ENCODE measurements at places on chromosomes 6 and 20.

GRCh38 chr6:14274546-14275492 lies 157.2 kb downstream of the CD83 start:
- no peak for DNase-seq

- DNase-seq, result no peak
These were observed 891 bp upstream of the GHRH start for GRCh38 chr20:37262505-37262904.

DNA sequence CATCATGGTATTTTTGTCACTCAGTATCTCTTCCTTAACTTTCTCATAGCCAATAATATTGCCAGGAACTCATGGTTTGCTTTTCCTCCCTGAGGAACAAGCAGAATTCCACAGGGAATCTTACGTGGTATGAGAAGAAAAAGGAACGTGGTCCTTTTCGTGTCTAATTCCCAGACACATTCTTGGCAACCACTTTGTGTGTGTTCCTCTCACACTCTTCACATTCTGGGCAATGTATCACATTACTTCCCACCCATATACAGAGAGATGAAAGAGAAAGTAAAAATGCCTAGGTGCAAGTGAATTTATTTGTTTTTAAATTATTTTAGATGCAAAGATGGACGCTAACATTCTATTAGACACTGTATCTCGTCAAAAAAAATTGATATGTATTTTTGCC lies 102.7 kb downstream of the PTPRK start:
- no peak for DNase-seq

DNA sequence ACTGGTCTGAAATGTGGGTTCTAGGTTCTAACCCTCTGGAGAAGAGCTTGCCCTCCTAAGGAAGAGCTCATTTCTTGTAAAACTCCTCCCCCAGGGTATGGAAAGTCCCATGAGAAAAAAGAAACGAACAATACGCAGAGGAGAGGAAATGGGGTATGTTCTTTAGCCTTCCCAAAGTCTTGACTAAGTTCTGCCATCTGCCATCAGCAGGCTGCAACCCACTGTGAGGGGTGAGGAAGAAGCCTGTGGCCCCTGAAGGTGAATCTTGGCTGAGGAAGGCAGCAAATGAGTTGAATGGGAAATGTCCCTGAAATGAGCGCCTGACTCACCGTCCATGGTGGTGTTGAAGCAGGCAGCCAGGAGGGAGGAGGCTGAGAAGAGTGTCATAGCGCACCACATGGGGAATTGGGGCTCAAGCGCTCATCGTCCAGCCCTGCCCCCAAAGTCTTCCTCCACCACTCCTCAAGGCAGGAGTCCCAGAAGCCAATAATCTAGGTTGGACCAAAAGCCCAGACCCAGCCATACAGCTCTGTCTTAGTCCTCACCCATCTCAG lies 10.4 kb upstream of the MATN4 start:
- no peak for DNase-seq

DNA sequence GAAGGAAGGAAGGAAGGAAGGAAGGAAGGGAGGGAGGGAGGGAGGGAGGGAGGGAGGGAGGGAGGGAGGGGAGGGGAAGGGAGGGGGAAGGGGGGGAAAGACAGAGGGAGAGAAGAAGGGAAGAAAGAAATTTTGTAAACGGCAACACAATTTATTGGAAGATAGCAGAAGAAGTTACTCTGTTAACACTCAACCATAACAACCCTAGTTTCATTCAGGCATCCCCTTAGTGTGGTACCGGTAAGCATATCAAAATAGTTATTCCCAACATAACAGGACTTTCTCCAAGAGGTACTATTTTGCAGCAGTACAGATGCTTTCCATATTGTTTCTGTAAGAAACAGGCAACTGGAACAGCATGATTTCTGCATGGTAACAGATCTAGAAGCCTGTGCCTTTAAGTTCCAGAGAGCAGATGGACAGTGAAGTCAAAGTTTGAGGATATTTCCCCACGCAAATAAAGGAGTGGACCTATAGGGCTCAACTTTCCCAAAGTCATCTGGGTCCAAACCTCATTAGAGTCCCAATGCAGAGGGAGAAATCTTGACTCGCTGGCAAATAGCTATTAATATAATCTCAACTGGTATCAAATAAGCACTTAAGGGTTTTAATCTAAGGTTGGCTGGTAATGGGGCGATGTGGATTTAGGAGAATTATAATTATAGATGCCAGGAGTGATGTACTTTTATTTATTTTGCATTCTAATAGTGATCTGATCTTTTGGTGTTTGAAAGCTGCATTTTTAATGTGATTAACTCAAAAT lies 69.4 kb downstream of the TENT5A start:
- no peak for DNase-seq

- no peak for DNase-seq
These were observed 6.2 kb downstream of the PTPN1 start for GRCh38 chr20:50516180-50516934.
